Thymus (tissue), 14 donors: ENCODE measurements at places on chromosomes 2 and 18. TPM values are rescaled to one million over a fixed set of nuclear protein-coding genes. Genes with fewer than 3 reads are reported as not detected.

DNA sequence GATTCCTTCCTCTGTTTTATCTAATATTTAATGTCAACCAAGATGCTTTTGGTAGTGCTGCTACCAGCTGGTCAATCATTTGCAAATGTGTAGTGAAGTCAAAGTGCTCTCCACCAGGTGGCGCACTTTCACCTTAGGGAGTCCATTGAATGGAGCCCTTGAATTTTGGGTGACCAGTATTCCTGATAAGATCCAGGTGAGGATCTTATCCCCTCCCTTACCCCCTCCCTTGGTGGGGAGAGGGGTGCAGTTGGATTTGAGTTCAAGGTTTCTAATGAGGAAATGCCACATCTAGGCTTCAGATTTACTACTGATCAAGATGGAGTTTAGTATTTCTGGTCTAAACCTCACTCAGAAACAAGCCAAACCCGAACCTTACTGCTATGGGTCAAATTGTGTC lies 12.0 kb upstream of the E2F6 start:
- DNase-seq: peak; percentile 59
- H3K27ac ChIP-seq: no peak overlapping the region
- no peaks in the 10 kb centered on the region for H3K4me1 ChIP-seq
- H3K27me3 ChIP-seq: peaks cover 43% of the 10 kb centered on the region

DNA sequence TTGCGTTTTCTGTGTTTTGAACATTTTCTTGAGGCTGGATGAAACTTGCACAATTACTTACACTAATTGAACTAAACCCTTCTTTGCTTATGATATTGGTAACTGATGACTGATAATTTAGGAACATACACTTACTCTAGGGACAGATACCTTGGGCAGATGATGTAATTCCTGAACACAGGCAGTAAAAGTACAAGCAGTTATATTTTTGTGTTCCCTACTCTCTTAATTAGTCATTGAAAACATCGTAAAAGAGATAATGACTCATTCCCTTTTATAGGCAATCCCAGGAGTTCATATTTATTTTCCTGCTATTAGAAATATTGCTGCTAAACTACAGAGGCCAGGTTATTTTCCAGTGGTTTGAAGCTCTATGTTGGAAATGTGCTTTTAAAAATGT lies 46.4 kb downstream of the CCDC85A start:
- no peak overlapping the region for H3K27ac ChIP-seq
- DNase-seq: no peak
- no peaks in the 10 kb centered on the region for H3K36me3 ChIP-seq
- no peak overlapping the region for H3K4me3 ChIP-seq

- no peaks in the 10 kb centered on the region for H3K27me3 ChIP-seq
- no peak for DNase-seq
- no peaks in the 10 kb centered on the region for H3K36me3 ChIP-seq
Measured at GRCh38 chr2:236587861-236588815, 18.5 kb downstream of the ACKR3 start.

GRCh38 chr18:5890331-5891183 lies 4.8 kb downstream of the TMEM200C start:
- H3K36me3 ChIP-seq: no peaks in the 10 kb centered on the region
- H3K4me1 ChIP-seq: no peaks in the 10 kb centered on the region
- DNase-seq: no peak

DNA sequence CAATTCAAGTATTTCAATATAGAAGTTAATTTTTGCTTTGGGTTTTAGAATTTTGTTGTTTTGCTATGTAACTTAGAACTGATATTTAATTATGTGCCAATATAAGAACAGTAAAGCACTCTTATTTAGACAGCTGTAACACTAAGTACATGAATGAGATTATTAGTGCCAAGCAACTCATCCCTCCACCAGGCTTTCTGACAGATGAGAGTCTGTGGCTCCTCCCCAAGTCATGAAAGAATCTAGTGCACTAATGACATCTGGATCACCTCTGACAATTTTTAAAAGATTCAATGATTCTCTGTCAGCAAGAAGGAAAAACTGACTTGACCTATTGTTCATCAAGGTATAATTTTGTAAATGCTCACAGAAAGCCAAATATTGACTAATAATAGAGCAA lies 67.8 kb downstream of the TMEFF2 start:
- H3K27ac ChIP-seq: no peak overlapping the region
- H3K4me3 ChIP-seq: no peak overlapping the region
- DNase-seq: no peak
- H3K4me1 ChIP-seq: no peaks in the 10 kb centered on the region
- H3K27me3 ChIP-seq: no peaks in the 10 kb centered on the region

FAM237A gene
- total RNA-seq: not detected

NGEF gene
- total RNA-seq: 0.14 TPM

AMER3 gene
- total RNA-seq: under 0.01 TPM
